ENCODE measurements at places on chromosomes 2 and 18.
A peak's percentile ranks its signal among the peaks of the same experiment; 100 is the strongest.

GRCh38 chr2:162908567-162908966, 70.0 kb upstream of the KCNH7 start:
- DNase-seq, result no peak

- no peak for DNase-seq
Measured at GRCh38 chr2:15640261-15640711, 48.6 kb downstream of the DDX1 start.

DNA sequence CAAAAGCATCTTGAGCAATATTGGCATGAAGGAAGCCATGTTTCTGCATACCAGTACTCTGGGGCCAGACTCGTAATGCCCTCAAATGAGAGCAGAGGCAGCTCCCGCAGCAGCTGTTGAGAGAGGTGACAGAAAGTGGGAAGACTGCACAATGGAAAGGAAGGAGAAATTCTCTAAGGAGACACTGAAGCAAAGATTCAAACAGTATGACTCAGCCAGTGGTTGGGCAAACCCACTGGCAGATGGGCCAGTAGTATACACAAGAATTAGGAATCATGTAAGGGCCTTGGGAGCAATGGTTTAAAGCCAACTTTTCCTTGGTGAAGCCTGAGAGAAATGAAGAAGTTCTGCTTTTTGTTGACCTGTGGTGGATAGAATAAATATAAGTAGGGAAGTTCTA, 2092.7 kb upstream of the PIK3C3 start:
- DNase-seq, result no peak

GRCh38 chr2:216081487-216082116, at the start of the genes PECR and TMEM169:
Gene PECR (minus strand): TSS chr2:216081809. CDS start chr2:216081741, 68 bp downstream.
Gene TMEM169 (plus strand): TSS chr2:216081919. CDS start chr2:216095964, 14,045 bp downstream.
- DNase-seq, result peak; percentile 90

DNA sequence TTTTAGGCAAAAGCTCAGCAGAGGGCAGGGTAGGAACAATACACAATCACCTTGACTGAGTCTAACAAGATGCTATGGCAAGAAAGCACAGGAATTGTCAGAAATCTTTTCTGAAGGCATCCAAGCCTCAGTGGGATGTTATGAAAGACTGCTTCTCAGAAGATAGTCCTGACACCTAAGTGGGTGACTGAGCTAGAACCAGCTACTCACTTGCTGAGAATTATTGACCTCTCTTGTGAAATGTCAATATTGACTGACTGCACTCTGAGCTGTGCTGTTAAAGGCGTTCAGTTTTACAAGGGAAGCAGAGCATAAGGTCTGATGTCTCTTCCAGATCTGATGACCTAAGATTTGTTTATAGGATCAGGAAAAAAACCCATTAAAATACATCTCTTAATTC, 46.1 kb downstream of the TACR1 start:
- DNase-seq, result no peak

DNA sequence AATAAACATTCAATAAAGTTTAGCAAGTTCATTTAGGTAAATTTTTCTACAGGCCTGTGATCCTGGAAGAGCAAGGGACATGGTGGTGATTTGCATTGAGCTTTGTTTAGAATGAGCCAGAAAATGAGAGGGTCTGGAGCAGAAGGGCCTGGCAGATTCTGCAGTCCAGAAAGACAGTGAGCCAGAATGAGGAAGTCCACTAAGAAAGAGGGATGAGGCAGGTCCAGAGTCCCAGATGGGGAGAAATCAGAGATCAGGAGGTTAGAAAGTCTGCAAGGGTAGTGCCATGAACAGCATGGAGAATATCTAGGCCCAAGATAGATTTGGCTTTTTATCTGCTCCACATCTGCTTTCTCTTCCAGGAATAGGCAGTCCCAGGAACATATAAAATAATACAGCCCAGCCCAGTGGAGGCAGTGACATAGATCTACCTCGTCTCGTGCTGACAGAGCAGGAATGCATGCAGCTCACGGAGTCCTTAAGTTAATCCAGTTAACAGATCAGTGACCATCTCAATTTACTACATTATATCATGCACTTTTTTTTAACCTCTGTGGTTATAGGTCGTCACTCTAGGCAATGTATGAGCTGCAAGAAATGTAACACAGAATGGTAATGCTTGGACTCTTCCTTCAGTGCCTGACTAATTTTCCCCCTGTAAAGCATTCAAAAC, 429.0 kb downstream of the SUCLG1 start:
- DNase-seq, result no peak

- DNase-seq, result no peak
Measured at GRCh38 chr18:28510210-28510609, 333.3 kb upstream of the CDH2 start.

GRCh38 chr18:42641996-42642395, 473.5 kb downstream of the RIT2 start:
- no peak for DNase-seq

- DNase-seq, result no peak
Measured at GRCh38 chr2:190051223-190051622, 11.3 kb downstream of the MSTN start.

GRCh38 chr2:8550937-8551621, 130.8 kb upstream of the ID2 start:
- no peak for DNase-seq

- DNase-seq, result no peak
Measured at GRCh38 chr2:197805715-197806633, 1.6 kb downstream of the PLCL1 start.

GRCh38 chr2:238771218-238771617, 76.7 kb upstream of the TWIST2 start:
- DNase-seq, result no peak

GRCh38 chr2:204726831-204727230, 181.6 kb downstream of the PARD3B start:
- no peak for DNase-seq

- DNase-seq, result no peak
Measured at GRCh38 chr2:160838147-160838546, 322.1 kb upstream of the TANK start.

- DNase-seq, result peak; percentile 26
Measured at GRCh38 chr2:83953697-83954096, 505.4 kb downstream of the SUCLG1 start.

- no peak for DNase-seq
Measured at GRCh38 chr2:70089220-70089982, 2.1 kb downstream of the PCBP1 start.

- DNase-seq, result no peak
Measured at GRCh38 chr2:189109921-189110397, 69.6 kb downstream of the COL5A2 start.

- no peak for DNase-seq
Measured at GRCh38 chr2:68839260-68839833, 31.9 kb downstream of the BMP10 start.

DNA sequence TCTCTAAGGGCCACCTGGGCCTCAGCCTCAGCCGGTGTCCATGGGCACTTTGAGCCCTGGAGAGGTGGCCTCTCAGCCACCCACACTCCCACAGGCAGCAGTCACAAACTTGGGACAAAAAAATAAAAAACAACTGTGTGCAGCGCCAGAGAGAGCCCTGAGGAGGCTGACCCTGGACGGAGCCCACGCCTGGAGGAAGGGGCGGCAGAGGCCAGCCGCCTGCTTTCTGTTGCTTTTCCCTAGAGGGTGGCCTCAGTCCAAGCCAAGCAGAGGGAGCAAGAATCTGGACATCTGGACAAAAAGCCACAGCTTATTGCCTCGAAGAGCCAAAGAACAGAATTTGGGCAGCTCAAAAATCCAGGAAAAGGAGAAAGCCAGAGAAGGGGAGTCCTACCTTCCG, 43.3 kb upstream of the LDLRAD4 start:
- no peak for DNase-seq

GRCh38 chr2:239085201-239085992, 237.5 kb downstream of the TWIST2 start:
- no peak for DNase-seq

DNA sequence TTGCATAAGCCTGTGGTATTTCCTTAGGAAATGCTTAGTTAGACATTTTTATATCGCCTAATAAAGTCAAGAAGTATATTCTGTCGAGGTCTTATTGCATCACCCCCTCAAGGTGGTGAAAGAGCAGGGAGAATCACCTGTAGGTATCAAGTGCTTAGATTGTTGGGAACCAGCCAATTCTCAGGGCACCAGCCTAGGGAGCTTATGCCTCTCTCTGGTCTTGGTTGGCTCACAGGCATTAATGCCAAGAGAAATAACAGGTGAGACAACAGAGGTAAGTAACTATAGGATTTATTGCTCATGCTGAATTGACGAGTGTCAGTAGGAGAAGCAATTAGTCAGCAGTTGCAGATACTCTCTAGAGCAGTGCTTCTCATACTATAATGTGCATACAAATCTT, 663.3 kb upstream of the ZNF804A start:
- no peak for DNase-seq

GRCh38 chr2:48199070-48199469, 292.8 kb upstream of the FBXO11 start:
- DNase-seq, result no peak

GRCh38 chr2:55153584-55154299, 78.4 kb downstream of the CLHC1 start:
- no peak for DNase-seq

- DNase-seq, result no peak
Measured at GRCh38 chr18:63016270-63016669, 300.9 kb downstream of the PHLPP1 start.

GRCh38 chr2:47002480-47003381, 87.1 kb upstream of the MCFD2 start:
- peak; percentile 89 for DNase-seq

DNA sequence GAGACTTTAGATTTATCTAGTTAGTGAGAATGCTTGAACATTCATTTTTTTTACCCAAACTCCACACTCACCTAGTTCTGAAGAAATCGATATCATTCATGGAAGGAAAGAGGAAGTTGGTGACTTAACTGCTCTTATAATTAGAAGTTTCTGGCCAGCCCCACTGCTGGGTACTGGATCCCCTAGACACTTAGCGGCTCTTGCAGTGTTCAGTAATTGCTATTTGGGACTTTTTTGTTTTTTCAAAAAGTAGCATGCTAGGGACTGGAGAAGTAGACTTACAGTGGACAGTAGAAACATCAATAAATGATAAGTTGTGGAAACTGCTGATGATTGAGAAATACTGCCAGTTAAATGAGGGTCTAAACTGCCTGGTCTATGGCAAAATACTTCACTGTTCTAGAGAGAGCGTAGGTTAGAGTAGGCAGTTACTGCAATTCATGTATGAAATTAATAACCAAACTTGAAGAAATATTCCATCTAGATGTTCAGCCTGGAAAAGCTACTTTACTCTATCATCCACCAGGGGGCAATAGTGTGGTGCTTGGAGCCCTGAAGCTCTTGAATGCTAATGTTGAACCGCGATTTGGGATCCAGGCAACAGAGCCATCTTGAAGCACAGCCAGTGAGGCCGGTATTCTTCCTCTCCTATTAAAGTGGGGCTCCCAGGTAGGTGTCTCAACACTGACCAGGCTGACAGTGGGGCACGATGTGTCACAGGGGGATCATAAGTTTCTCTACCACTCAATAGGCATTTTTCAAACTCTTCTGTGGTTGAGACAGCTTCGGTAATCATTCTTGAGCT, 146.1 kb upstream of the SESTD1 start:
- DNase-seq, result peak; percentile 25

GRCh38 chr2:206064077-206064476, 21.9 kb downstream of the INO80D start:
- no peak for DNase-seq

Measured in posterior cingulate gyrus (tissue), 11 donors.